Immature natural killer cell (primary cell): ENCODE measurements at places on chromosomes 7 and 10.

DNA sequence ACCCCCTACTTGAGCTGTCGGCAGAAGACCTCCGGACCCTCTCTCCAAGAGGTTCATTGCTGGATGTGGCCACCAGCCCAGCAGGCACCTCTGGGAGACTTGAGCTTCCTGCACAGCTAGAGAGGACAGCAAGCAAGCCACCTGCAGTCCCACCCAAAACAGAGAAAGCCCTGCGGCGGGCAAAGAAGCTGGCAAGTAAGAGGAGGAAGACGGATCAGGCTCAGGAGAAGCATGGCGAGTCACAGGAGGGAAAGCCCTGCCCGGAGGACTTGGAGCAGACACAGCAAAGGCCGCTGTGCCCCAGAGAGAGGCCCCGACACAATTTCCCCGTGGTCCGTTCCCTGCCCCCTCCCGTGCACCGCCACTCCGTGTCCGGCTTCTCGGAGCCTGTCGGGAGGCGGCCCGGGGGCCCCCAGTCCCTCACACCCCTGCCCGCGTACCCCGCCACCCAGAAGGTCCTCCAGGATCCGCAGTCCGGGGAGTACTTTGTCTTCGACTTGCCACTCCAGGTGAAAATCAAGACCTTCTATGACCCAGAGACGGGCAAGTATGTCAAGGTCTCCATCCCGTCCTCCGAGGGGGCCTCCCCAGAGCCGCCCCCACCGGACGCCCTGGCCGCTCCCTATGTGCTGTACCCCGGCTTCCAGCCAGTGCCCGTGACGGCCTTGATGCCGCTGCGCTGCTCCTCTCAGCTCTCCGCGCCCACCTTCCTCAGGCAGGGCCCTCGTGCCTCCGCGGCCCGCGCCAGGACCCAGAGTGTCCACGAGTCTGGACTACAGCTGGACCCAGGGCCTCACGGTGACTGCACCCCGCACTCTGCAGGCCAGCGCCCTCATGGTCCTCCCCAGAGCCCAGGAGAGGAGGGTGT is 27.2 kb downstream of the C10orf71 start:
- no peak for DNase-seq

DNA sequence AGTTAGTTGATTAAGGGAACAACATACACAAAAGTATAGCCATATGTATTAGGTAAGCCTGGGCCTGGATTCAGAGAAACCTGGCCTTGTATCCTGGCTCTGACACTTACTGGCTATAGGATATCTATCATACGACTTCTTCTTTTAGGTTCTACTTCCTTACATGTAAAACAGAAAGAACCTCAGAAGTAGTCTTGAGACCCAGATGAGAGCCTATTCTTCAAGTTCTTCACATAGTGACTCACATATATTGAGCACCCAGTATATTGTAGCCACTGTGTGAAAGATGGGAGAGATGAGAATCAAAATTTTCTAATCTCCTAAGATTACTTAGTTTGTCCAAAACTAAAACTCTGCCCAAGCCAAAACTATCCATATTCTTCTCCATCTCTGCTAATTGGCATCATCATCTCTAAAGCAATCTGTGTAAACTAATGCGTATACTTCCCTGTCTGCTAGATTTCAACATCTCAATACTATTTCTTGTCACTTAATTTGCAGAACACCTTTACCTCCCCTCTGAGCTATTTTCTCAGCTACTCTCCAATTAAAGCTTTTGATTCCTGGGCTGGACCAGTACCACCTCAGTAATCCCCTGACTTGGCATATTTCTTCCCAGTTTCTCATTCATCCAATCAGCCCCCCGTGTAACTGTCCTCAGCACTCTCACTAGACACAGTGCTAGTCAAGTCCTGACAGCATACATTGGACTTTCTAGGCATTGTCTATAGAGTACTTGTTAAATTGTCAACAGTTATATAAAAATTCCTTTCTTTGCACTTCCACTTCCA is 53.5 kb upstream of the MET start:
- DNase-seq, result no peak

DNA sequence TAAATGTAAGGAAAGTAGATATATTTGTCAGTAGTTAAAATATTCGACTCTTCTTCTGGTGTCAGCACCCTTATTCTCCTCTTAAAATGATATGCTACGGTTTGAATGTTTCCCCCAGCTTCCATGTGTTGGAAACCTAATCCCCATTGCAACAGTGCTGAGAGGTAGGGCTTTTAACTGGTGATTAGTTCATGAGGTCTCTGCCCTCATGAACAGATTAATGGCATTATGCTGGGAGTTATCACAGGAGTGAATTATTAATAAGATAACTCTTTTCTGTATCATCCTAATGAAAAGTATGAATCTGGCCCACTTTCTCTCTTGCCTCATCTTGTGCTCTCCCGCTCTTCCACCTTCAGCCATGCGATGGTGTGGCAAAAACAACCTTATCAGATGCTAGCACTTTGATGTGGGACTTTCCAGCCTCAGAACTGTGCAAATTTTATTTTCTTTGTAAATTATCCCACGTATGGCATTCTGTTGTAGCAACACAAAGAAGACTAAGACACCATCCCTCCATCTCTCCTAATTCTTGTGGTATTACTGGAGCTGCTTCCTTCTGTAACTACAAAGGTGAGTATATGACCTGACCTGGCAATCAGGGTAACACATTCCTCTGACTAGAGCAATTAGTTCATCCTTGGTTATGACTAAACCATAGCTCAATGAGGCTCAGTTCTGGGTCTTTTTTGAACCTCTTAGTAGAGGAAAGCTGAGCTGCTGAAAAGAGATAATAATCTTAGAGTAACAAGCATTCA is 171.1 kb upstream of the TMEM196 start:
- no peak for DNase-seq

DNA sequence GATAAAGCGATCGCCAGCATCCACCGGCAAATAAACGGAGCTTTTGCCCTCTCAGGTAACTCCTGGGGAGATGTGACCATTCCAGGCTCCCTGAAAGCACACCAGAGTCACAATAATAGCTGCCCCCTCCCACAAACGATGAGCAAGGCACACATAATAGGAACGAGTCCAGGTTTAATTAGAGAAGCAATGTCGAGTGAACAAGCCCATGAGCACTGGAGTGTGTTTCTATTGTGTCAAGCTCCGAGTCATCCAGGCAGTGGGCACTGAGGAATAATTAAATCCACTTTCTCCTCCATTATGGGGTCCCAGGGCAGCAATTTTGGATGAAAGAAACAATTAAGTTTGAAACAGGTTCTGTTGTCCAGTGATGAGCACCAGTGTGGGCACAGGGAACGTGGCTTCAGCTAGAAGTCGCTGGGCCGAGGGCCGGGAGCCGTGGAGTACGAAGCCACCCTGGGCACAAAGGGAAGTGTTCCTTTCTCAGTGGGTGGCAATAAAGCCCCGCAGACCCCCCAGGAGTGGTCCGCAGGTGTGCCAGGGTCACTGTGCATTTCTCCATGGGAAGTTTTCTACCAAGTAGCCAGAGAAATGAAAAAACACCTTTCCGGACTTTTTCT is 12.0 kb downstream of the PNLIPRP2 start:
- no peak for DNase-seq

GRCh38 chr10:128633864-128634540 is 507.8 kb upstream of the MKI67 start:
- DNase-seq, result no peak

DNA sequence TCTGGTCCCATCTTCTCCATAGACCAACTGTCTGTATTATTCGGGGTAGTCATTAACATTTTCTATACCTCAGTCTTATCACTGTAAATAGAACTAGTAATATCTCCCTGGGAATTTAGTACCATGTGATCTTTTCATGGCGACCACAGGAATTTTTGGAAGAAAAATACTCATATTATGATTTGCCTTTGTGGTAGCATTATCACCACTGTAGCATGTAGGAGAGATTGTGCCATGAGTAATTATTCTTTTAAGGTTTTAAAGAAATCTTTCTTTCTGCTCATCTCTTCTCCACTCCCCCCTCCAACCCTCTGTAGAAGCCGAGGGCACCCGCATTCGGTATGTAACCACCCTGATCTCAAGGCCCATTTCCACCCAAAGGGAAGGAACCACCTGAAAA is 25.0 kb downstream of the ZNF365 start:
- DNase-seq, result no peak

DNA sequence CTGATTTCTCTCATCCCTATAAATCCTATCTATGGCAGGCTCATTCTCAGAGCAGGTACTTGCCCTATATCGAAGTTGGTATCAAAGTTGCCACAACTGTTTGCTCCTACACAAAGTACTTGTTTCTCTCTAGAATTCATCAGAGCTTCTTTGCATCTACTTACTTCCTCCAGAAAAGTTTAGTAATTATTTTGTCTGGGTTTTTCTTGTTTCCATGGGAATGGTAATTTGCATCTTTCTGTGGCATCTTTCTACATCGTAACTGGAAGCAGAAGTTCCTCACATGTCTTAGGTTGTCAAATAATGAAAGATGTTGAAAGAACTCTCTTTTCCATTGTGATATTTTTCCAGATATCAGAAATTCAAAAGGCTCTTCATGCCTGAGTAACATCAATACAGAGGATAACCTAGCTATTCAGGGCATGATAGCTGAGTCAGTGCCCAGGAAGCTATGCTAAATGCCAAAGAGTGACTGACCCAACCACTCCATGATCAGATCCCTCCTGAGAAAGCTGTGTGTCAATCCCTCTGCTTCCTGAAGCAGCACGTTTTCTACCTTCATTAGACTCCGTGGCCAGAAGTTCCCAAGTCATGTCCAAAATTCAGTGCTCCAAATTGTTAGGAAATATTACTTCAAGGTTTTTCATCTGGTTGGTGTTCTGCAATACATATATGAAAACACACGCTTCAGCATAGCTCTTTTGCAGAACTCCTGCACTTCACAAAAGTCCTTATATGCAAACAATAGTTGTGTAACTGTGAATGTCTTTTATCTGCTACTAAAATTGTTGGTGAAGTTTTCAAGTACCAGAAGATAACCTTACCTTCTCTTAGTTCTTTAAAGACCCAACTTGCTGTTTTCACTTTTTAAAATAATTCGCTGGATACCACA is 216.5 kb downstream of the VTI1A start:
- DNase-seq, result no peak

DNA sequence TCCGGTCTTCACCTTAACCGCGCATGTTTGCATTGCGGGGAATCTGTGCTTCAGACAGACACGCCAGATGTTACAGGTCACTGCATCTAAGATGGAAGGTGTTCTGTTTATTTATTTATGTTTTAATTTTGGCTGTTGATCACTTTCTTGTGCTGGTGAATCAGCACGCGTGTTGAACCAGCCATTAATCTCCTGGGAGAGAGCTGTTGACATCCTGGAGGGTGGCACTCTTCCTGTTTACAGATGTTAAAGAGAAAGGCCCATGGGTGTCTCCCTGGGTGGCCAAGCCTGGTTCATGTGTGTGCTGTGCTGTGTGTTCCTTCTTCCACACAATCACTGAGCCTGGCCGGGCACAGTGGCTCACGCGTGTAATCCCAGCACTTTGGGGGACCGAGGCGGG is 355.3 kb downstream of the PAXIP1 start:
- no peak for DNase-seq

DNA sequence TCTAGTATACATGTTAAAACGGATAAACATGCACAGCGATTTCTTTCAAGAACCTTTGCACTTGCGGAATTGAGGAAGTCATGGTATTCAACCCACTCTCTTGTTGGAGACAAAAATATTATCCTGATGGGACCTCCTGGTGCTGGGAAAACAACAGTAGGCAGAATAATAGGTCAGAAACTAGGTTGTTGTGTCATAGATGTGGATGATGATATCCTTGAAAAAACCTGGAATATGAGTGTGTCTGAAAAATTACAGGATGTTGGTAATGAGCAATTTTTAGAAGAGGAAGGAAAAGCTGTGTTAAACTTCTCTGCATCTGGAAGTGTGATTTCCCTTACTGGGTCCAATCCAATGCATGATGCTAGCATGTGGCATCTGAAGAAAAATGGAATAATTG is 6.9 kb downstream of the THNSL1 start:
- DNase-seq, result no peak

DNA sequence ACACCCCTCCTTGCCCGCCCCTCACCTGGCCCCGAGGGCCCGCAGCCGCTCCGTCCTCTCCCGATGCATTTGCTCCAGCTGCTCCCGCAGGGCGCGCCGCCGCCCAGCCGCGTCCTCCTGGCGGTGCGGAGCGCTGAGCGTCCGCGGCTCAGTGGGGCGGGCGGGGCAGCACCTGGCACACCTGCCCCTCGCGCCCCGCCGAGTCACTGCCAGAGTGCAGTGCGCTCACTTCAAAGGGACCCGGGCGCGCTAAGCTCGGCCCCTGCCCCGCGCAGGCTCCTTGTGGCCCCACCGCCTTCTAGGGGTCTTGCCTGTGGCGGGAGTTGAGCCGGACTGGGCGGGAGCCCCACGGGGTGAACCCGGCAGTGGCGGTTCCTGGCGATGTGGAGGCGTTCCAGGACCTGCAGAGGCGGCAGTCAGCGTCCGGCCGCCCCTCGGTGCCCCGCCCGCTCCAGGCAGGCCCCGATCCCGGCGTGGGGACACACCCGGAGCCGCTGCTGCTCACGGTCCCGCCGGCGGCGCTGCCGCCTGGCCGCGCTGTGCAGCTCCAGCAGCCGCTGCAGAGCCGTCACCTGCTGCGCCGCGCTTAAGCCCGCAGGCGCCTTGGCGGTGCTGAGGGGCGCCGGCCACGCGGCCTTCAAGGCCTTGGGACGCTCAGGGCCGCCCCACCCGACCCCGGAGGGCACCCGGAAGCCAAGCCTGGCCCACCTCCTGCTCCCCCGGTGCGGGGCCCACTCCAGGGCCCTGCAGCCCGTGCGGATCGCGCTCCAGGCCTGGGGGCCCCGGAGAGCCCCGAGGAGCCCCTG is 6.7 kb downstream of the ATP6V1F start:
- DNase-seq, result peak; percentile 40

GRCh38 chr7:51134013-51134441 is 182.6 kb downstream of the COBL start:
- no peak for DNase-seq

GRCh38 chr7:100949227-100949932 is at the start of gene MUC3A:
Gene MUC3A, plus strand, starts transcription at chr7:100949534. Its CDS starts 91 bp downstream, at chr7:100949625.
- DNase-seq, result no peak

DNA sequence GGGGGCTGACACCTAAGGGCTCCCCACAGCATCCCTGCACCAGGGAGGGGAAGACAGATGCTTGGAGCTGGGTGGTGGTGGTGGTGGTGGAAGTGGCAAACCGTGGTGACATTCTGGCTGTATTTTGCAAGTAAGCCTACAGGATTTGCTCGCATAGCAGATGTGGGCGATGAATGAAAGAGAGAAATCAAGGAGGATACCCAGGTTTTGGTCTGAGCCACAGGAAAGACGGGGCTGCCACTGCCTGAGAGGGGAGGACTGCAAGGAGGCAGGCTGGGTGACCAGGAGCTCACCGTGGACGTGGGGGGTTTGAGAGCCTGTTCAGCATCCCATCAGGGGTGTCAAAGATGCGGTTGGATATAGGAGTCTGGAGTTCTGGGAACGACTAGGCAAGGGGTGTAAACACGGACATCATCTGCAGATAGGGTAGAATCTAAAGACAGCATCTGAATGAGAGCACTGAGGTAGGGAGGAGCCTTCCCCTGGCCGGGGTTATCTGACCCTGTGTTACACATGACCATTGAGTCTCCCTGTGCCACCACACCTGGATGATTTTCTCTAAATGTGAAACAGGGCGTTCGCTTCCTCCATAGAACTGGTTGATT is 49.7 kb downstream of the TSPAN15 start:
- DNase-seq, result no peak
